A549 treated with dexamethasone at 1 μM for 4 hours (cell line): ENCODE measurements at places on chromosomes 3 and 15. TPM values are rescaled to one million over a fixed set of nuclear protein-coding genes. Genes with fewer than 3 reads are reported as not detected.

CLDN16 gene
- 0.06 to 0.10 TPM (median 0.08 TPM) in 4 of 5 replicates, not detected in the other for total RNA-seq

FANCI gene
- 50.6 to 68.4 TPM (median 60.8 TPM) in 5 replicates for total RNA-seq

A4GNT gene
- total RNA-seq = not detected in 5 replicates

ST8SIA2 gene
- total RNA-seq = 0.31 to 0.47 TPM (median 0.40 TPM) in 5 replicates

CCDC13 gene
- 0.39 to 0.61 TPM (median 0.50 TPM) in 5 replicates for total RNA-seq

RASL12 gene
- 0.08 to 0.17 TPM (median 0.14 TPM) in 4 of 5 replicates, not detected in the other for total RNA-seq
